ENCODE measurements at places on chromosomes 7 and 10. TPM values are rescaled to one million over a fixed set of nuclear protein-coding genes. Genes with fewer than 3 reads are reported as not detected.

The SLC26A3 gene
- total RNA-seq, result not detected

The CFAP58 gene
- total RNA-seq, result not detected

The AMZ1 gene
- total RNA-seq, result 5.9 TPM

The WEE2 gene
- total RNA-seq, result not detected

The FAM237B gene
- total RNA-seq, result not detected

The SUPV3L1 gene
- total RNA-seq, result 38.7 TPM

The NOM1 gene
- 39.1 TPM for total RNA-seq

The SPDYE2 gene
- not detected for total RNA-seq

GRCh38 chr7:44980393-44981034, 1.7 kb upstream of the MYO1G start:
- peaks cover 86% of the 10 kb centered on the region for H3K4me1 ChIP-seq
- DNase-seq, result peak; percentile 56
- H3K36me3 ChIP-seq, result peaks cover 66% of the 10 kb centered on the region
- peak overlapping the region; percentile 92 for H3K27ac ChIP-seq
- peak overlapping the region; percentile 74 for H3K4me3 ChIP-seq

GRCh38 chr10:11012421-11013295, 5.0 kb upstream of the CELF2 start:
- no peak overlapping the region for H3K4me3 ChIP-seq
- no peaks in the 10 kb centered on the region for H3K36me3 ChIP-seq

DNA sequence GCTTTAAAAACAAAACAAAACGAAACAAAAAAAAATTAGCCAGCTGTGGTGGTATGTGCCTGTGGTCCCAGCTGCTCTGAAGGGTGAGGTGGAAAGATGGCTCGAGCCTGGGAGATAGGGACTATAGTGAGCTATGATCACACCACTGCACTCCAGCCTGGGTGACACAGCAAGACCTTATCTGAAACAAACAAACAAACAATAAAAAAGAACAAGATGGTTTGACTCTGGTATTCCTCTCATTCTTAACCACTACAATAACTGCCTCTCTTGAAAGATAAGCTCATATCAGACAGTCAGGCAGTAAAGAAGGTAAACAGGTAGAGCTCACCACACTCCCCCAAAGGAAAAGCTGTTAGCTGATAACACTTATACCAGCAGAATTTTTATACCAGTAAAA, 14.1 kb upstream of the DUSP5 start:
- no peaks in the 10 kb centered on the region for H3K36me3 ChIP-seq
- peaks cover 22% of the 10 kb centered on the region for H3K27me3 ChIP-seq

DNA sequence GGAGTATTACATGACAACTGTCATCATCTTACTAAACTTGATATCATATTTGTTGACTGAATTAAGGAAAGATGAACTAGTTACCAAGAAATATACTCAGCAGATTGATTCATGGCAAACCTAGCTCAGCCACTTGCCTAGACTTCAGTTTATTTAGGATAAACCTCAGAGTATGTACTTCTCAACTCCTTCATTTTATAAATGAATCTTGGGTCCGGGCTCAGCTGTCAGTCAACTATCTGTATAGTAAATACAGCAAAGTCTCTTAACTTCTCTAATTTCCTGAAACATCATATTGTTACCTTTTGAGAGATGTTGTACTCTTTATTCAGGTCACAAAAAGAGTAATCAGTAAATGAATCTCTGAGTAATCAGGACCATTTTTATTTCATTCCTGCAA, 211.0 kb upstream of the KLF14 start:
- H3K4me3 ChIP-seq, result peak overlapping the region; percentile 63
- H3K27me3 ChIP-seq, result no peaks in the 10 kb centered on the region
- no peak for DNase-seq
- peak overlapping the region; percentile 89 for H3K27ac ChIP-seq

GRCh38 chr7:1847260-1848001, 177.4 kb downstream of the ELFN1 start:
- peaks cover 25% of the 10 kb centered on the region for H3K36me3 ChIP-seq
- peaks cover 10% of the 10 kb centered on the region for H3K4me1 ChIP-seq
- H3K27me3 ChIP-seq, result no peaks in the 10 kb centered on the region
- H3K27ac ChIP-seq, result no peak overlapping the region

DNA sequence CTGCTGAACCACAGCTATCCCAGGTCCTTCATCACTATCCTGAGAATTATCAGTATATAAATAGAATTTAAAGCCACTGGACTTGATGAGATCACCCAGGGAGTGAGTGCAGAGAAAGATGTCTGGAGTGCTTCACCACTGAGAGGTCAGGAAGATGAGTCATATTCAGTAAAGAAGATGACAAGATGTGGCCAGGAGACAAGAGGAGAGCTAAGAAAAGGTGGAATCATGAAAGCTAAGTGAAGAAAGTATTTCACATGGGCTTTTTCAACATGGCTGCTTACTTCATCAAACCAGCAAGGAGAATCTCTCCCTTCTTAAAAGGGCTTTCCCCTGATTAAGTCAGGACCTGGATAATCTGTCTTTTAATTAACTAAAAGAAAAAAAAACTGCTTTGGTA, 9.1 kb upstream of the PRKAR2B start:
- DNase-seq, result no peak
- no peak overlapping the region for H3K27ac ChIP-seq

- no peak for DNase-seq
- peak overlapping the region; percentile 20 for H3K4me3 ChIP-seq
- no peaks in the 10 kb centered on the region for H3K36me3 ChIP-seq
- no peaks in the 10 kb centered on the region for H3K27me3 ChIP-seq
Observed at GRCh38 chr10:49273082-49273465, 25.9 kb upstream of the C10orf71 start.

- no peaks in the 10 kb centered on the region for H3K4me1 ChIP-seq
Observed at GRCh38 chr7:86745013-86745745, 101.5 kb downstream of the GRM3 start.

DNA sequence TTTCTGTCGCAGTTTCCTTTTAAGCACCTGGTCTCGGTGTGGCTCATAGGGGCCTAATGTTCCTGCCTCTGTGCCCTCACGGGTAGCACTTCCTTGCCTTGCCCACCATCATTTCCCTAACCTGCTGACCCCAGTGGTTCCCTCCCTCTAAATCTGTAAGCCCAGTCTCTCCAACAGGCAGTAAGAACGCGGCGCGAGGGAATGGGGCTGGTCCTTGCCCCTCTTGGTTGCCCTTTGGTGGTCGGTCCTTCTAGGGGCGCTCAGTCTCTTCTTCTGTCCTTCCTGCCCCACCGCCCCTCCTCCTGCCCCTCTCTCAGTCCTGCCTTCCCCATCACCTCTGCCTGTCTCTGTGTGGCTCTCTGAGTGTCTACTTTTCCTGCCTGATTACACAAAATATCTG, 21.2 kb downstream of the EMX2 start:
- H3K4me3 ChIP-seq, result no peak overlapping the region
- no peaks in the 10 kb centered on the region for H3K36me3 ChIP-seq
- H3K27me3 ChIP-seq, result peaks cover 9% of the 10 kb centered on the region
- DNase-seq, result no peak

DNA sequence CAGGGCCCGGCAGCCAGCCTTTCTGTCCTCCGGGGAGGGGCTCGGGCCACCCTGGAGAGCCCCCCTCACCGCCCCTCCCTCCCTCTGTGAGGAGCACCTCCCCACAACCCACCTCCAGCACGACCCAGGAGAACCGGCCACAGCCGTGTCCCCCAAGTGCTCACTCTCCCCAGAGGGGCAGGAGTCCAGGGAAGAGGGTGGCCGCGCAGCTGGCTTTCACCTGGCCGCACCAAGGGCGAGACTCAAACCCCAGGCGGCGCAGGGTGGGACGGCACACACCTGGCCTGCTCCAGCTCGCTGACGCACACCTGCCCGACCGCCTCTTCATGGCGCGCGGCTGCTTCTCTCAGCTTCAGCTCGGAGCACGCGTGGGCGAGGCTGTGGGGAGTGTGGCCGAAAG, 73.4 kb downstream of the CFAP46 start:
- no peak overlapping the region for H3K27ac ChIP-seq
- no peaks in the 10 kb centered on the region for H3K4me1 ChIP-seq
- H3K4me3 ChIP-seq, result no peak overlapping the region
- peaks cover 19% of the 10 kb centered on the region for H3K27me3 ChIP-seq

DNA sequence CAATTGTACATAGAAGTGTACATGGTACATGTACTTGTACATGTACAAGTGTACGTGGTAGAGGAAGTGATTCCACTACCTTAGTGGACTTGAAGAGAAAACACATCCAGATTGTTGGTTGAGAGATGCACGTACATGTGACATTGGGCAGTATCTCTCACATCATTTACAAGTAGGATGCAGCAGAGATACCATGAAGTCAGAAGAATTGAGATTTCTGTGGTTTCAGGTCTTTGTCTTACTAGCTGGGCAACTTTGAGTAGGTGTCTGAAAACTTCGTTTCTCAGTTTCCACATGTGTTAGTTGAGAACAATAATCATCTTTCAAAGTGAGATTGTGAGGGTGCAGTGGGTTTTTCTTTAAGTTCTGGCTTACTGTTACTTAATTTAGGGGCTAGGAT, 21.5 kb downstream of the CLDN12 start:
- no peak overlapping the region for H3K27ac ChIP-seq
- DNase-seq, result no peak
- no peaks in the 10 kb centered on the region for H3K36me3 ChIP-seq
- H3K27me3 ChIP-seq, result no peaks in the 10 kb centered on the region

GRCh38 chr10:132146941-132147915, 39.5 kb upstream of the DPYSL4 start:
- H3K27ac ChIP-seq, result no peak overlapping the region
- no peaks in the 10 kb centered on the region for H3K27me3 ChIP-seq
- no peak for DNase-seq
- H3K4me3 ChIP-seq, result no peak overlapping the region

DNA sequence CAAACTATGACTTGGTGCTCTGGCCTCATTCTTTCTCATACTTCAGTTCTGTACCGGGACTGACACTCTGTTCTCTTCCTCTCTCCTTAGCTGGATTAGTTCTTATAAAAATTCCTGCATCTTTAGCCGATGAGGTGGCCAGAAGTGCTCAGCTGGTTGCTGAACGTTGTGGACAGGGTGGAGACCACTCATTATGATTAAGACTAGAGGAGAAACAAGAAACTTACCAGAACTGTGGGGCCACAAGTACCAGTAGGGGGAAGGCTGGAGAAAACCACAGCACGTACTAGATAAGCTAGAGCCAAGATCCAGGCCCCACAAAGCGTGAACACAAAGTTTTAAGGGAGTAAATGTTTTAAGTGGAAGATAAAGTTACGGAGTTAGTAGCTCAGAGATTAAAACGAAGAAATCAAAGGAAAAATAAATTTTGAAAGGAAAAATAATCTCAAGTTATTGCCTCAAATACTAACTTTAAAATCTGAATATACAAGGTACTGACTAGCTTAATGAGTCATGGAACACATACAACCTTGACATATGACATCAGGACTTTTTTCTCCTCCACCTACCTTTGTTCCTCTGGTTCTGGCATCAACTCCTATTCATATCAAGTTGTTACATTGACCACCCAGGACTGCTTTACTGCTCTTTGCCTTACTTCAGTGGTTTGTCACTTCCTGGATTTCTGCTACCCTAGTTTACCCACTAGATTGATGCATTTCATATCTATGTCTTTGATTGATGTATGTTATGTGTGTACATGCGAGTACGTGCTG, 469.0 kb downstream of the TFEC start:
- DNase-seq, result no peak
- H3K4me3 ChIP-seq, result no peak overlapping the region
- H3K27ac ChIP-seq, result no peak overlapping the region
- H3K36me3 ChIP-seq, result no peaks in the 10 kb centered on the region

DNA sequence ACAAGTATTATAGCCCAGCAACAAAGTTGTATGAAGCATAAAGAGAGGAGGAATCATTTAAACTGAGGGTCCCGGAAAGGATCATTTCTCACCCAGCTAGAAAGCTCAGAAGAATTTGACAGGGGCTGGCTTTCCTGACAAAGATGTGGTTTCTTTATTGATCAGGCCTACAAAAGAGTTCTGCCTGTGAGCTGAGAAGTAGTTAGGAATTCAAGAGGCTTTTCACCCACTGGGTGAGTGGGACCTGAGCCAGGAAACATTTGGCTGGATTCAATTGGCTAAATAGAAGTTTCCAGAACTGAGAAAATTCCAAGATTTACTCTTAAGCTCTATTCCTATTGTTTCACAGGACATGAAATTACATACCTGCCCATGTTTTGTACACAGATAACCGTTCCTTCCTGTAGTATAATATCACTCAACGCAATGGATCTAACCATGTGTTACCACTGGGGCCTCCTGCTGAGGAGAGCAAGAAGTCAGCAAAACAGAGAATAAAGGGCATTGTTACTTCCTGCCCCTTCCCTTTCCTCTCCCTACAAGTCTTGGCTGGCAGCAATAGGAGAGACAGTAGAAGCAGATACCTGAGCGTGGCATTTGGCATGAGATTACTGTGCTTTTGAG, 53.9 kb upstream of the PAPSS2 start:
- no peaks in the 10 kb centered on the region for H3K27me3 ChIP-seq
- H3K4me1 ChIP-seq, result peaks cover 7% of the 10 kb centered on the region
- DNase-seq, result no peak
- no peak overlapping the region for H3K27ac ChIP-seq
- no peak overlapping the region for H3K4me3 ChIP-seq
- H3K36me3 ChIP-seq, result no peaks in the 10 kb centered on the region

DNA sequence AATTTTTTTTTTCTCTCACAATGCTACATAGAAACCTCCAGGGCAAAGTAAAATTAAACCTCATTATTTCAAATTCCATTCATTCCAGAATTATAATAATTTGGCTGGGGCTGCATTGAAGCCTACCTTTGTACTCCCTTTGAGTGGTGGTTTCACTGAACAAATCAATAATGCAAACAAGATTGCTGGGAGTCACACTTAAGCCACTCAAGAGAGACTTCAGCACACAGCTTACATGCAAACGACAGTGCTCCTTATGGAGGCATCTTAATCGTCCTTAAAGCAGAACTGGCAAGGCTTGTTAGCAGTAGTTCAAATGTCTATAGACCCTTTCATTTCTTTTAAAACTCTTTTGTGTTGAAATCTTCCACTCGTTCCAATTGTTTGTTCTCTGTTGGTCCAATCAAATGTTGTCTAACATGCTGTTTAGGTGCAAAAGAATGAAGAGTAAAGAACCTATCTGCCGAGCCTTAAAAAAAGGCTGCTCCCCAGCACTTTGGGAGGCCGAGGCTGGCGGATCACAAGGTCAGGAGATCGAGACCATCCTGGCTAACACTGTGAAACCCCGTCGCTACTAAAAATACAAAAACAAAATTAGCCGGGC, 294.9 kb downstream of the FGFR2 start:
- H3K4me1 ChIP-seq, result no peaks in the 10 kb centered on the region
- no peak for DNase-seq
- H3K27ac ChIP-seq, result no peak overlapping the region
- no peaks in the 10 kb centered on the region for H3K27me3 ChIP-seq
- H3K36me3 ChIP-seq, result no peaks in the 10 kb centered on the region

GRCh38 chr7:158631574-158632195, 44.1 kb upstream of the PTPRN2 start:
- peaks cover 17% of the 10 kb centered on the region for H3K4me1 ChIP-seq
- no peak for DNase-seq
- no peak overlapping the region for H3K27ac ChIP-seq
- H3K36me3 ChIP-seq, result no peaks in the 10 kb centered on the region
- H3K4me3 ChIP-seq, result no peak overlapping the region

GRCh38 chr7:80548840-80549530, 37.1 kb upstream of the GNAT3 start:
- no peaks in the 10 kb centered on the region for H3K4me1 ChIP-seq
- H3K36me3 ChIP-seq, result no peaks in the 10 kb centered on the region
- H3K27ac ChIP-seq, result no peak overlapping the region
- no peak overlapping the region for H3K4me3 ChIP-seq

Data from activated B cell treated with CpG ODN at 0.5 μM for 24 hours (primary cell).